ENCODE measurements at places on chromosomes 12 and 14. TPM values are rescaled to one million over a fixed set of nuclear protein-coding genes. Genes with fewer than 3 reads are reported as not detected.

Gene FGD6
- total RNA-seq: 6.1 TPM

Gene RGS6
- not detected for total RNA-seq

Gene FOXG1
- total RNA-seq: 0.83 TPM

Gene TDRD9
- 0.33 TPM for total RNA-seq

Gene COCH
- total RNA-seq: 0.33 TPM

Gene BLTP3B
- 45.5 TPM for total RNA-seq

Gene FAIM2
- 2.6 TPM for total RNA-seq

Gene ARMH4
- total RNA-seq: 5.5 TPM

Gene OTX2
- total RNA-seq: not detected

Gene SERPINA12
- total RNA-seq: not detected

Gene SPX
- total RNA-seq: not detected

Gene SDR9C7
- 0.15 TPM for total RNA-seq

Gene ARID2
- total RNA-seq: 14.1 TPM

Gene PLEKHD1
- total RNA-seq: under 0.01 TPM

Gene COX6A1
- 593 TPM for total RNA-seq

Gene SLC10A1
- not detected for total RNA-seq

Gene FLRT2
- total RNA-seq: 6.4 TPM

Gene PLEKHH1
- total RNA-seq: 0.17 TPM

Gene TOX4
- 47.6 TPM for total RNA-seq

Gene GPRC5D
- not detected for total RNA-seq

Gene BEST3
- total RNA-seq: not detected

Gene PPFIA2
- total RNA-seq: 2.0 TPM

Gene NRL
- 0.87 TPM for total RNA-seq

Gene NID2
- total RNA-seq: 315 TPM

Gene C12orf54
- total RNA-seq: not detected

Gene ACSM4
- total RNA-seq: not detected

Gene CLEC4C
- total RNA-seq: not detected

Data from smooth muscle cell of trachea (primary cell).